ENCODE measurements at places on chromosomes 6 and 20. TPM values are rescaled to one million over a fixed set of nuclear protein-coding genes. Genes with fewer than 3 reads are reported as not detected.

The PAX1 gene
- 0.21 TPM for polyA plus RNA-seq

The RAB44 gene
- not detected for polyA plus RNA-seq

The OR12D3 gene
- not detected for polyA plus RNA-seq

The C20orf173 gene
- 0.19 TPM for polyA plus RNA-seq

The SYTL3 gene
- 3.5 TPM for polyA plus RNA-seq

The COL19A1 gene
- polyA plus RNA-seq: 3.3 TPM

The PNPLA1 gene
- polyA plus RNA-seq: 1.7 TPM

The SLC26A8 gene
- polyA plus RNA-seq: 0.68 TPM

The AAR2 gene
- polyA plus RNA-seq: 40.7 TPM

The XKR7 gene
- 0.32 TPM for polyA plus RNA-seq

The RAD21L1 gene
- polyA plus RNA-seq: not detected

The SULF2 gene
- 77.9 TPM for polyA plus RNA-seq

The LY6G5C gene
- 3.0 TPM for polyA plus RNA-seq

The C20orf144 gene
- polyA plus RNA-seq: 0.44 TPM

The TMEM244 gene
- polyA plus RNA-seq: not detected

The GJA1 gene
- 50.8 TPM for polyA plus RNA-seq

The VWA7 gene
- 8.1 TPM for polyA plus RNA-seq

The AGPAT4 gene
- polyA plus RNA-seq: 24.2 TPM

The RAET1L gene
- not detected for polyA plus RNA-seq

The TBXT gene
- polyA plus RNA-seq: 0.07 TPM

The WFDC5 gene
- not detected for polyA plus RNA-seq

The BACH2 gene
- polyA plus RNA-seq: 9.9 TPM

The ZC2HC1B gene
- not detected for polyA plus RNA-seq

The TSBP1 gene
- not detected for polyA plus RNA-seq

The TMEM170B gene
- polyA plus RNA-seq: 8.0 TPM

The KCNB1 gene
- 1.1 TPM for polyA plus RNA-seq

The RCAN2 gene
- 23.0 TPM for polyA plus RNA-seq

The CD24 gene
- polyA plus RNA-seq: 929 TPM

The HLA-DQA1 gene
- 5.7 TPM for polyA plus RNA-seq

The BCAS1 gene
- polyA plus RNA-seq: 2.8 TPM

The PPP1R3G gene
- 3.4 TPM for polyA plus RNA-seq

The IL17F gene
- 0.30 TPM for polyA plus RNA-seq

The SLC25A27 gene
- polyA plus RNA-seq: 76.0 TPM

The PTCRA gene
- polyA plus RNA-seq: 0.32 TPM

The BPIFA1 gene
- polyA plus RNA-seq: not detected

The NOX3 gene
- polyA plus RNA-seq: 2.1 TPM

The C6orf132 gene
- polyA plus RNA-seq: 5.0 TPM

The RIMS1 gene
- polyA plus RNA-seq: 1.3 TPM

The PDYN gene
- polyA plus RNA-seq: 0.43 TPM

The BTN1A1 gene
- polyA plus RNA-seq: 0.22 TPM

The B3GAT2 gene
- 2.2 TPM for polyA plus RNA-seq

The INSM1 gene
- polyA plus RNA-seq: not detected

The ALDH8A1 gene
- 28.7 TPM for polyA plus RNA-seq

The MATN4 gene
- polyA plus RNA-seq: 0.52 TPM

The OR2H1 gene
- polyA plus RNA-seq: not detected

The JPH2 gene
- 1.1 TPM for polyA plus RNA-seq

The LRRN4 gene
- 15.3 TPM for polyA plus RNA-seq

Measured in left renal cortex interstitium (tissue), 4 donors.